SK-MEL-5 (cell line): ENCODE measurements at places on chromosomes 2 and 18. TPM values are rescaled to one million over a fixed set of nuclear protein-coding genes. Genes with fewer than 3 reads are reported as not detected.

SULT1C2 gene
- 5.0 and 10.7 TPM in 2 replicates for total RNA-seq

SKOR2 gene
- total RNA-seq, result not detected in 2 replicates

SPP2 gene
- not detected in 2 replicates for total RNA-seq

CD8B2 gene
- total RNA-seq, result not detected in 2 replicates

MBD2 gene
- total RNA-seq, result 18.3 and 20.0 TPM in 2 replicates

TRABD2A gene
- total RNA-seq, result 0.98 and 2.9 TPM in 2 replicates

KHK gene
- 3.0 and 3.2 TPM in 2 replicates for total RNA-seq

ELOA2 gene
- not detected in 2 replicates for total RNA-seq

ACTG2 gene
- 0.24 and 0.42 TPM in 2 replicates for total RNA-seq

DNAJC5G gene
- not detected in 2 replicates for total RNA-seq

M1AP gene
- 0.08 and 0.21 TPM in 2 replicates for total RNA-seq

TMEM17 gene
- 8.0 and 9.3 TPM in 2 replicates for total RNA-seq

SH2D6 gene
- 0.40 and 0.66 TPM in 2 replicates for total RNA-seq

NT5C1B gene
- total RNA-seq, result not detected in 2 replicates

IL1RN gene
- total RNA-seq, result not detected in 2 replicates

MERTK gene
- 220 and 225 TPM in 2 replicates for total RNA-seq

PIEZO2 gene
- total RNA-seq, result 0.61 and 0.98 TPM in 2 replicates

ARHGAP25 gene
- 0.26 and 0.43 TPM in 2 replicates for total RNA-seq

ST8SIA5 gene
- total RNA-seq, result not detected in 2 replicates

SGPP2 gene
- total RNA-seq, result not detected in 2 replicates

LIMS2 gene
- total RNA-seq, result 0.48 TPM in 1 of 2 replicates, not detected in the other

AQP4 gene
- total RNA-seq, result not detected in 2 replicates

ERLEC1 gene
- total RNA-seq, result 162 and 196 TPM in 2 replicates

ARHGAP15 gene
- 0.71 and 2.4 TPM in 2 replicates for total RNA-seq

SCN1A gene
- 0.48 and 0.77 TPM in 2 replicates for total RNA-seq

LAMA1 gene
- 116 and 131 TPM in 2 replicates for total RNA-seq

AQP12A gene
- not detected in 2 replicates for total RNA-seq

ARL5A gene
- total RNA-seq, result 52.7 and 57.5 TPM in 2 replicates

PRSS56 gene
- not detected in 2 replicates for total RNA-seq

CFAP221 gene
- total RNA-seq, result not detected in 2 replicates

NIF3L1 gene
- 48.8 and 54.2 TPM in 2 replicates for total RNA-seq

NEU4 gene
- not detected in 2 replicates for total RNA-seq

ASB18 gene
- not detected in 2 replicates for total RNA-seq

WDR35 gene
- 19.5 and 20.1 TPM in 2 replicates for total RNA-seq

GRB14 gene
- 4.1 and 4.5 TPM in 2 replicates for total RNA-seq
